ENCODE measurements at places on chromosomes 1 and 21.

DNA sequence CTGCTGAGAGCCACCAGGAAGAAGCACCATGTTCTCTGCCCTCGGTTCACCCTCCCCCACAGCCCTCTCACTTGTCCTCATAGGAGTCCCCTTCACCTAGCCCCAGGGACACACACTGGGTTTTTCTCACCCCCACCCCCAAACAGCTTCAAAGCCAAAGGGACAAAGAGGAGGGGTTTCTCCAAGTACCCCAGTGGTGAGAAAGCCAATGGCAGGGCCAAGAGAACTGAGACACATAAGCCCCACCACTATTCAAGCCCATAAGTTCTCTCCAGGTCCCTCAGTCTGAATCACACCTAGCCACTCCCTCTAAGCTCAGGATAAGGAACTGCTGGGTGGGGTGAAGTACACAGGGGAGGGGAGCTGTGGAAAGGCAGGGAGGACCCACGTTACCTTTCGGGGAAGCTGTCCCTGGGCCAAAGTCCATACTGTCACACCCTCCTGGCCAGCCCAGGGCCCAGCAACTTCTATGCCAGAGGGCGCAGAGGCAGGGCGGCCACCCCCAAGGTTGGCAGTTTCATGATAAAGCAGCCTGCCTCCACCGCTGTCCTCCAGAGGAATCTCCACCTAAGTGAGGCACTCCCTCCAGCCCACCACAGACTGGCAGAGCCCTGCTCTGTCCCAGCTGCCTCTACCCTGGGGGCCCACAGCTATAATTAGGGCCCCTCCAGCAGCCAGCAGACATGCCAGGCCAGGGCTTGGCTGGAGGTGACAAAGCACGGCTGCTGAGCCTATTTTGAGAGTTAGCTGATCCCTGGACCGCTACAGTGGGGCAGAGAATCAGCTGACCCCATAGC, 39.0 kb upstream of the PPP1R15B start:
- DNase-seq = no peak

- no peak for DNase-seq
Observed at GRCh38 chr21:43957128-43957571, 55.0 kb upstream of the TRAPPC10 start.

DNA sequence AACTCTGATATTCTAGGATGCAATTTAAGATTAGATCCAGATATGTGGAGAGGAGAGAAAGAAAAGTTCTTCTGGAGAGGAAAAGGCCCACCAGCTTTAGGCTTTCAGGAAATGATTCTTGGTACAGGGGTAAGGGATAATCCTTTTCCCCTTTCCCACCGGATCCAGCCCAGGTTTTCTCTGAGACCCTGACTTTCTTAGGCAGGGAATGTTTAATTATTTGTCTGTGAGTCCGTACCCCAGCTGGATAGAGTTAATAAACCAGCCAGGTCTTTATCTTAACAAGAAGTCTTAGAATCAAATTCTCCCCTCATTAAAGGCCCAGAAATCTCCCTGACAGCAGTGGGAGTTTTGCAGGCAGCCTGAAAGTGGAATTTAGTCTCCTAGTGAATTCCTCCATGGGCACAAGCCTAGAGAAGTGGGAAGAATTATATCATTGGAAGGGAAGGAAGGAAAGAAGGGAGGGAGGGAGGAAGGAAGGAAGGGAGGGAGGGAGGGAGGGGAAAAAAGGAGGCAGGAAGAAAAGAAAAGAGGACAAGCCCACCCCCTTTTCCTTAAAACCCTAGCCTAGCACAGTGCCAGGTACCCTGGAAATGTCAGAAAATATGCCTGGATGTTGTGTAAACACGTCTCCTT, 189.0 kb downstream of the PLPP3 start:
- DNase-seq = no peak

- no peak for DNase-seq
Observed at GRCh38 chr1:204080163-204080903, 7.4 kb downstream of the SOX13 start.

DNA sequence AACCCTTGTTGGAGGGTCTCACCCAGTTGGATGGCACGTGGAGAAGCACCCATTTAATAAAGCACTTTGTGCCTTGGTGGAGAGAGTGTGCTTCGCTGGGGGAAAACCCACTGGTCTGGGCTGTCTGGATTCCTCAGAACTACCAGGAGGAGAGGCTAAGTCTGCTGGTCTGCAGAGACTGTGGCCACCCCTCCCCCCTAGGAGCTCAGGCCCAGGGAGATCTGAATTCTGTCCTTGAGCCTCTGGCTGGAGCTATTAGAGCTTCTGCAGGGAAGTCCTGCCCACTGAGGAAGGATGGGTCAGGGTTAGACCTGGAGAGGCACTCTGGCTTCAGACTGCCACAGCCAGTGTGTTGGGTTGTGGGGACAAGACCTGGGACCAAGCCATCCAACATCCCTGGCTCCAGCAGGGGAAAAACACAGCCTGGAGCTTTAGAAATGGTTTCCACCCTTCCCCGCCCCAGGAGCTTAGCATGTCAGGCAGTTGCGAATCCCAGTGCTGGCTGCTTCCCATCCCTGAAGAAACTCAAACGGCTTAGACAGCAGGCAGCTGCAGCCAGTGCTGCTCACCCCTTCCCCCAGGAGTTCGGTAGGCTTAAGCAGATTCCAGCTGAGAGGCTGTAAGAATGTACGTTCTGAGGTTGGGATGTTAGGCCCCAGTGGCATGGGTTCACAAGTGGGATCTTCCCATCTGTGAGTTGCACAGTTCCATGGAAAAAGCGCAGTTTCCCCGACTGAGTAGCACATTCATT, 288.3 kb downstream of the TGFB2 start:
- DNase-seq = no peak

DNA sequence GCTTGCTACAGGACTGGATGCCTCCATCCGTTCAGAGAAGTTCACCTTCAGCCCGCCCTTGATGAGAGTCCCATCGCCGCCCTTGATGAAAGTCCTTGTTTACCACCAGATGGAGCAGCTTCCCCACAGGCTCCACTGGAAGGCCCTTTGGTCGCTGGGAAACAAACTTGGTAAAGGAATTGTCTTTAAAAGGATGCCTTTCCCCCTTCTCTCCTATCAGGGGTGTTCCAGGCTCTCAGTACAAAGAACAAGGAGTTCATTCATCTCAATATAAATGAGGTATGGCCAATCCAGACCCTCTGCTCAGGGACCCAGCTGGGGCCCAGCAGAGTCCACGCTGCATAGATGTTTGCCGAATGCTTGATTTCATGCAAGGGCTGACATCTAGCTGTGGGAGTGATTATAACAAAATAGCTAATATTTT, 50.8 kb downstream of the CAPN9 start:
- no peak for DNase-seq

GRCh38 chr1:58739856-58740466, 40.1 kb upstream of the MYSM1 start:
- DNase-seq = no peak

GRCh38 chr1:181023265-181024057, 791 bp upstream of the STX6 start:
- DNase-seq = no peak

- no peak for DNase-seq
Observed at GRCh38 chr1:177239792-177240191, 69.0 kb downstream of the BRINP2 start.

DNA sequence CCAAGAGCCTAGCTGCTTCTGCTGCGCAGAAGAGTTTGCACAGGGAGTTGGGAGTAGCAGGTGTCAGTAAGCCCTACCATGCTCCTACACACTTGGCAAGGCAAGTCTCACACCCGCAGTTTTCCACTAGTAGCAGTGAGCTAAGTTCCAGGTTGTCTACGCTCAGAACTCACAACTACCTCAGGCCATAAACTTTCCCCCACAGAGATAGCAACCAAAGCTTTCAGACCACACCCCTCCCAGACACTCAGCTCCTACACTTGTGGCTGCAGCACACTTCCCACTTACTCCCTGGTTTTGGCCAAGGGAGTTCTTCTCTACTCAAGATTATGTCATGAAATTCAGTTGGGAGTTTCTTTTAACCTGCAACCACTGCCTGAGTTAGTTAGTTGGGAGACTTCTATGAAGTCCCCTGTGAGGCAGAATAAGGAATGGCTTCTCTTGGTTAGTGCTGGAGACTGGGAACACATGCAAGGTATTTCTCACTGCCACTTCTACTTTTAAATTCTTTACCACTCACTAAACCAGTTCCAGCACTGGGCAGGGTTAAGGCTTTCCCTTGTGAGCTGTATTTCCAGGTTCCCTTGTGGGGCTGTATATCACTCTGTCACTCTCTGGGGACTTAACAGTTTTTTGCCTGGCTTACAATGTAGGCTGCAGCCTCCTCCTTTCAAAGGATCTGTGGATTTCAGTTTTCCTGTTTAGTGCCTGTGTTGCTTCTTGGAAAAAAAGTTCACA, 18.3 kb upstream of the MAB21L3 start:
- DNase-seq = no peak

DNA sequence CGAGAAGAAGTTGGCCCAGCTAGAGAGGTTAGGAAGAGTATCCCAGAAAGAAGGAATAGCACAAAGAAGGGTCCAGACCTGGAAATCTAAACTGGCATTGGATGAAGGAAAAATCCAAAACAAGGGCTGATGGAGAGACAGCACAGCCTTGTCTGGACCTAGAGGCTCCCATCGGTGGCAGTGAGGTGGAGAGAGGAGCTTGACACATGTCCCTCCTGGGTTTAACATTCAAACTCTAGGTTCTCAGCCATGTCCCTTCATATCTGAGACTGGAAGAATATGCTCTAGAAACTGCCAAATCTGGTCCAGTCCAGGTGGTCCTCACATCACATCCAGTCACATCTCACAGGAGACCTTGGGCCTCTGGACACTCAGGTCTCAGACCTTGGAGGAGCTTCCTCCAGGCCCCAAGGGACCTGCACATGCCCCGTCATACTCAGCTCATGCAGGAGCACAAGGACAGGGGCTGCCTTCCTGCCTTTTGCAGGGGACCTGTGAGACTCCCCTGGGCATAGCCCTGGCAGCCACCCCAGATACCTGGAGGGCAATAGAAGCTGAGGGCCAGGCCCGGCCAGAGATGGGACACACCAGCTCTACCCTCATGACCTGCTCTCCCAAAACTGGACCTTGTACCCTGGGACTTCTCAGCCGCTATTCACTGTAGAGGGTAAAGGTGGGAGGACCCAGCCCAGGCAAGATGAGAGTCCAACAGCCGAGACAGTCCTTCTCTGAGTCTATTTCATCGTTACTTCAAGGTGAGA, 7.5 kb downstream of the TMEM125 start:
- DNase-seq = no peak

GRCh38 chr1:111733992-111734341, 5.2 kb downstream of the INKA2 start:
- DNase-seq = no peak

GRCh38 chr1:8211883-8212579, 105.9 kb upstream of the SLC45A1 start:
- no peak for DNase-seq

GRCh38 chr1:95039360-95040031, 33.3 kb downstream of the ALG14 start:
- no peak for DNase-seq

- no peak for DNase-seq
Observed at GRCh38 chr21:30245061-30245460, 29.2 kb upstream of the CLDN8 start.

DNA sequence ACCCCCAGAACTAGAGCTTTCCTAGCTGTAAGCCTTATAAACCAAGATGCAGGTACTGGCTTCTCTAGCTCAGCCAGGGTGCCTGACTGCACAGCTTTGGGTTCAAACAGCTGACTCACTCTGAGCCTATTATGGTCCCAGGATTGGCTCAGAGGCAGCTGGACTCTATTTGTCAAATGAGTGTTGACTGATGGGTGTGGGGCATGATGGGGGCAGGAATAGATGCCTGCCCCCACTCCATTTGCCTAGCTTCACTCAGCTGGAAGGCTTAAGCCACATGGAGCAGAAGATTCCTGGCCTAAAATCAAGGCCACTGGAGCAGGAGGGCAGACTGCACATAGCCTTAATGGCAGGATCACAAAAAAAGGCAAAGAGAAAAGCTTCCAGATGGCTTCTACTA, 90.5 kb downstream of the PIK3R3 start:
- DNase-seq = no peak

GRCh38 chr1:59033761-59034160, 249.9 kb upstream of the JUN start:
- no peak for DNase-seq

- DNase-seq = no peak
Observed at GRCh38 chr1:66679140-66679539, 73.1 kb upstream of the DYNLT5 start.

GRCh38 chr1:216119600-216119999, 303.6 kb downstream of the USH2A start:
- DNase-seq = no peak

- DNase-seq = no peak
Observed at GRCh38 chr1:1883092-1883873, 7.6 kb downstream of the GNB1 start.

DNA sequence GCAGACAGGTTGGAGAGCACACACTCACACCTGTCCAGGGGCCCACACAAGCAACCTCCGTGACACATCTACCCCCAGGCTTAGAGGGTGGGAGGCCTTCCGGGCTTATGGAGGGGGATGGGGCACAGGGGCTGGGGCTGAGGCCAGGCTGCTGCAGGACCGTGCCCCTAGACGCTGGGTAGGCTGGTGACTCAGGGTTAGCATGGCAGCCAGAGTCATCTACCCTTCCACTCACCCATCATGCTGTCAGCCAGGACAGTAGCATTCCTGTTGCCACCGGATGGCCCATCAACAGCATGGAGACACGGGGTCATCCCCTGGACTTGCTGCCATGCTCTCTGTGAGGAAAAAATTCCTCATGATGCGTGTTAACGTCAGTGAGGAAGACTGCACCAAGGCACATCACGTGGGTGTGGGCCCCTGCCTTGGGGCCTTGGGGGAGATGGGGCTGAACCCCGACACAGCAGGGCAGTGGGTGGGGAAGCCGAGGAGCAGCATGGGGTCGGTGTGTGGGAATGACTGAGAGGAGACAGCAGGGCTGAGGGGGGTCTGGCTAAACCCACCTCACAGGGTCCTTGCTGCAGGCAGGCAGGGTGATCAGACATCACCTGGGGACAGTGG, 52.8 kb downstream of the WNT9A start:
- no peak for DNase-seq

DNA sequence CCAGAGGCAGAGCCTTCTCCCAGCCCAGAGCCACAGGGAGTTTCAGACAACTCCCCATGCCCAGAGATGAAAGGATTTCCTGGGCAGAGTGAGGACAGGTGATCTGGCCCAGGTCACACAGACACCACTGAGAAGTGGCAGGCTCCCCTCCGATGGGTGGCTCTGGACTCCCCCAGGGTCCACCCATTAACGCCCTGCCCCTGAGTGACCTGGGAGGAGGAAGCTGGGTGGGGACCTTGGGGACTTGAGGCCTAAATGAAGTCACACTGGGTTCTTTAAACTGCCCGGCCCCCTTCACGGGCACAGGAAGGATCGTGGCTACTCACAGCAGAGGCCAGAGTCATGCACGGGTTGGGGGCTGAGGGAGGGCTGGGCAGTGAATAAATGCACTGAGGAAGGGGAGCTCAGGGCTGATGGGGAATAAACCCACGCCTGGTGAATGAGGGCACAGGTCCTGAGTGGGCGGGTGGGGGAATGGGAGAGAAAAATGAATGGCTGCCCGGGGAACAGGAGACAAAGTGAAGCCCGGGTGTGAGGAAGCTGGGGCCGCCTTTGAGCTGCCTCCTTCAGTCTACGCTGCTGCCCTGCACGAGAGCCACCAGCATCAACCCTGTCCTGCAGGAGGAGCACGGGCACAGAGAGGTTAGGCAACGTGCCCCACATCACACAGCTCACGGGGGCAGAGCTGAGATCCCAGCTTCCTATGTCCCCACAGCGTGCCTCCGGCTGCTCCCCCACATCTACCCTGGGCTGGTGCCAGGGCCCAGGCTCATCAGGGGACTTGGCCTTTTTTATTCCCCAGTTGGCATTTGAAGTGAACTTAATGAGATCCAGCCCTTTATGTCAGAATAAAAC, 404.3 kb downstream of the MATN1 start:
- no peak for DNase-seq

GRCh38 chr1:182700351-182700709, 15.9 kb upstream of the RGS8 start:
- DNase-seq = no peak

GRCh38 chr21:43585924-43586413, 73.3 kb downstream of the HSF2BP start:
- DNase-seq = no peak

Data from stimulated activated CD4-positive, alpha-beta T cell treated with anti-CD3 and anti-CD28 coated beads, Interleukin-4, amount 100 ng/mL, for 48 hours (primary cell).